ENCODE measurements at places on chromosomes 11 and 22.
A peak's percentile ranks its signal among the peaks of the same experiment; 100 is the strongest.

DNA sequence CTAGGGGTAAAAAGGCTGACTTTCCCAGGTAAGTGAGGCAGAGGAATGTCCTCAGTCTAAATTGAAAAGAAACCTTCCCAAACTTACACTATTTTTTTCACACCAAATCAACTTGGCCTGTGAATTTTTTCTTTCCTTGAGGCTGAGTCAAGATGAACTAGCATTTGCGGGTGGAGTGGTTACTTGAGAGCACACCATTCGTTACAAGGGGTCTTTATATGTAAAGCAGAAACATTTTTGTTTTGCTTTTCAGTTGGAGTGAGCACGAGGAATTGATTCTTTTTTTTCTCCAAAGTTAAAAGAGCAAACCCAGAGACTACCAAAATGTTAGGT, 36.4 kb downstream of the MAML2 start:
- DNase-seq, result no peak

GRCh38 chr22:19543970-19544708, 19.9 kb upstream of the CLDN5 start:
- DNase-seq, result no peak

GRCh38 chr11:125253795-125254525, 89.4 kb downstream of the PKNOX2 start:
- no peak for DNase-seq

DNA sequence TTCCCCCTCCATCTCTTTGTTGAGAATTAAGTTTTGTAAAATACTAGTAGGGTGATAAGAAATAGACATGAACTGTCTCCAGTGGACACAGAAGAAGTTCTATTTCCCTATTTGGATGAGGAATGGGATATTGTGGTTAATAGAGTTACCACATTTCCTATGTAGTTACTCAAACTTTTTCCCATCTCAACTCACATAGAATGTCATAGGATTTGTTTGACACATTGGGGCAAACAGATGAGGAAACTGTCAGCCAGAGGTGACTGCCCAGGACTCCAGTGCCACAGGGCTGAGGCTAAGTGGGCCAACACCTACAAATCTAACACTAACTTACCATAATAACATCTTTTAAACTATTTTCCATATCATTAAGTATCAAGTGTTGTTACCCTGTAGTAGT, 58.3 kb downstream of the CCDC83 start:
- DNase-seq, result no peak

- DNase-seq, result no peak
Measured at GRCh38 chr11:11081288-11081687, 223.4 kb upstream of the ZBED5 start.

DNA sequence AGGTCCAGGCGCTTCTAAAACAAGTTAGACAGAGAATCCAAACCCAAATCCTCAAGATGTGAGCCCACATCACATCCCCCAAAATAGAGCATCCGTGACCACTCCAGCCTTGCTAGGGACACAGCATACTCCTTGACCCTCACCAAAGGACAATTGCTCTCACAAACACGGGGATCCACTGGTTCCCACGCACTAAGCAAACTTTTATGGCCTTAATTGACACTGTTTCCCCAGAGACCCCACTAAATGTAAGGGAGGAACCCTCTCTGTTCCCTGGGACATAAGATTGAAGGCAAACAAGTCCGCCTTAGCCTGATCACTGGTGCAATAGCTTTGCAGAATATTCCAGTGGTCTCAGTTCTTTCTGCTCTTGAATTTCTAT, 20.1 kb downstream of the ZNF74 start:
- DNase-seq, result no peak

GRCh38 chr11:45473341-45473895, 187.3 kb upstream of the SYT13 start:
- no peak for DNase-seq

DNA sequence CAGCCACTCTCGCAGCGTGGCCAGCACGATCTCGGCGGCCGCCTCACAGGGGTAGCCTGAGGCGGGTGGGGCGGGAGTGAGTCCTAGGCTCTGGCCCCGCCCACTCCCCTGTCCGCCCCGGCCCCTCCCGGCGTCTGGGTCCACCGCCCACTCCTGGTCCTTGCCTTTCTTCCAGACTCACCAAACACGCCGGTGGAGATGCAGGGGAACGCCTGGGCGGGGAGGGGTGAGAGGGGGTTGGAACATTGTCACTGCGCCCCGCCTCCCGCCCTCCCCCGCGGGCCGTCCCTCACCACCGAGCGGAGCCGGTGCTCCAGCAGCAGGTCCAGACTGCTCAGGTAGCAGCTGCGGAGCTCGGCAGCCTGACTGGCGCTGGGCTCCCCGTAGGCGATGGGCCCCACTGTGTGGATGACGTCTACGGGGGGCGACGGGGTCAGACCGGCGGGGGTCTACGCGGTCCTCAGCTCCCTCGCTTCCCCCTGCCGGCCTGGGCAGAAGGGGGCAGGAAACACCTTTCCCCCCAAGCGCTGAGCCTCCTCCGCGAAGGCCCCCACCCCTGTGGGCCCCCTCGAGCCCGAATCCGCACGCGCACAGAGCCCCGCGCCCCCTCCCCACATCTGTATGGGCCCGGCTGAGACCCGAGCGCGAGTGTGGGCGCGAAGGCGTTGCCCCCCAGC, 13.2 kb downstream of the OTUB1 start:
- DNase-seq, result peak; percentile 72

DNA sequence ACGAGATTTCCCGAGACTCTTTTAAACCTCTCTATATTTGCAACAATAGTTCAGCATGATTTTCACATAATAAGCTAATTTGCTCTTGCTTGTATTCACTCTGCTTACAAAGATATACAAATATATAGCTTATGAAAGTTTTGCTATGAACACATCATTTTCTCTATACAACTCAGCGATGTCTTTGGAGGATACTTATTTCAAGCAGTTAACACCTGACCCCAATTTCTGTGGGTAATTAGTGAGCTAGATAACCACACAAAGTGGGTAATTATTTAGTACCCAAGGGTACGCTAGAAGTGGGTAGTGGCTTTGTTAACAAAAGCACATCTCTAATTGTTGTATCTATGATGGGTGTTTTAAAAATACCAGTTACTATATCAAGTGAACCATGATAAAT, 12.3 kb downstream of the BLID start:
- DNase-seq, result no peak

- DNase-seq, result no peak
Measured at GRCh38 chr22:32185821-32186220, 19.1 kb downstream of the RFPL2 start.

GRCh38 chr22:33520904-33521780, 399.1 kb downstream of the LARGE1 start:
- no peak for DNase-seq

DNA sequence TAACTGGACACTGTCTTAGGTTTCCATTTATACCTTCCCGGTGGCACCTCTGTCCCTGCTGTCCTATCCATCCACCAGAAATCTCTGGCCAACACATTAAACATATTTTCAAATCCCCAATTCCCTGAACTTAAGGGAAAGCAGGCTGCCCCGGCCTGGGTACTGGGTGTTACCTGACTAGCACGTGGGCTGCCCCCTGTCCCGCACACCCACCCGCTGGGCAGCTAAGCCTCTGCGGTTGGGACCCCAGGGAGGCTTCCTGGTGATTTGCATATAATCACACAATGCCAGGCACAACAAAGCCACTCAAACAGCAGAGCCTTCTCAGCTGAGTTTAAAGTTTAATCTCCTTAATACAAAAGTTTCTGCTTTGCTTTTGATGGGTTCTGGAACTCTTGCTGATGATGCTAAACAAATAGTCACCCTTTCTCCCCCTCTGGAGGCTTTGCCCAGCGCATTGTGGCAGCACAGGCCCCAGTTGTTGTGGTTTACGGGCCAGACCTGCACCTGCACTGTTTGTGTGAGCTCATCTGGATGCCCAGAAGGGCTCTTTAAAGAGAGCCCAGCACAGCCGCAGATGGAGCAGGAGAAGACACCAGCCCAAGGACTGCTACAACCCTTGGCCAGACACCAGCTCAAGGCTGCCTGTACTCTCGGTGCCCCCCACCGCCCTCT, 59.9 kb upstream of the POU2AF1 start:
- no peak for DNase-seq

GRCh38 chr11:126739499-126740145, 260.9 kb downstream of the KIRREL3 start:
- DNase-seq, result no peak

GRCh38 chr11:103109818-103110388, 677 bp downstream of the DYNC2H1 start:
- peak; percentile 8 for DNase-seq

DNA sequence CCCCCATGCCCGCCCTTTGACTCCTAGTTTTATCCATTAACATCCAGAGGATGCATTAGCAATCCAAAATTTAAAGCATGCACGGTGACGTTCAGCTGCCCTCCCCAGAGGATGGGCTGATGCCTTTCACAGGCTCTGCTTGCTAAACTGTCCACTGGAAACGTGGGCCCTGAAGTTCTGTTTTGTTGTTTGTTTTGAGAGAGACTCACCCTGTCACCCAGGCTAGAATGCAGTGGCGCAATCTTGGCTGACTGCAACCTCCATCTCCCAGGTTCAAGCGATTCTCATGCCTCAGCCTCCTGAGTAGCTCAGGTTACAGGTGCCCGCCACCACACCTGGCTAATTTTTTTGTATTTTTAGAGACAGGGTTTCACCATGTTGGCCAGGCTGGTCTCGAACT, 39.3 kb downstream of the NFRKB start:
- no peak for DNase-seq

DNA sequence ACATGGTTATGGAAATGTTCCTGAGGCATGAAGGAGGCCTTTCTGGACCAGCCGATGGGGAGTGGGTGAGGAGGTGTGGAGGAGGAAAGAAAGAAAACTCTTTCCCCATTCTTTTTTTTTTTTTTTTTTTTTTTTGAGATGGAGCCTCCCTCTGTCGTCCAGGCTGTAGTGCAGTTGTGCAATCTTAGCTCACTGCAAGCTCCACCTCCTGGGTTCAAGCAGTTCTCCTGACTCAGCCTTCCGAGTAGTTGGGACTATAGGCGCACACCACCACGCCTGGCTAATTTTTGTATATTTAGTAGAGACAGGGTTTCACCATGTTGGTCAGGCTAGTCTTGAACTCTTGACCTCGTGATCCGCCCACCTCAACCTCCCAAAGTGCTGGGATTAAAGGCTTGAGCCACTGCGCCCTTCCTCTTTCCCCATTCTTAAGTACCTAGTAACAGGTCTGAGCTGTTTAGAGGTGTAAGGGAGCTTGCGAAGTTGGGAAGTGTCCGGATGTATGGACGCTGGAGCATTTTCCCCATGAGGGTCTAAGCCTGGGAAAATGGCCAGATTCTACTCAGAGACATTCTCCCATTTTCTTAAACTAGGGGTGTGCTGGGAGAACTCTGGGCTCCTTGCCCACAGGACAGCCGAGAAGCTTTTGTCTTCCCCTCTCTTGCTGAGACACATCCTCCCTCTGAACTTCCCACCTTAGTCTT, 135.8 kb downstream of the TEAD1 start:
- no peak for DNase-seq

GRCh38 chr11:127625402-127625801, 624.8 kb upstream of the KIRREL3 start:
- no peak for DNase-seq

- DNase-seq, result no peak
Measured at GRCh38 chr11:130705670-130706421, 210.4 kb downstream of the SNX19 start.

GRCh38 chr11:93444617-93445073, 98.5 kb downstream of the SMCO4 start:
- peak; percentile 4 for DNase-seq

DNA sequence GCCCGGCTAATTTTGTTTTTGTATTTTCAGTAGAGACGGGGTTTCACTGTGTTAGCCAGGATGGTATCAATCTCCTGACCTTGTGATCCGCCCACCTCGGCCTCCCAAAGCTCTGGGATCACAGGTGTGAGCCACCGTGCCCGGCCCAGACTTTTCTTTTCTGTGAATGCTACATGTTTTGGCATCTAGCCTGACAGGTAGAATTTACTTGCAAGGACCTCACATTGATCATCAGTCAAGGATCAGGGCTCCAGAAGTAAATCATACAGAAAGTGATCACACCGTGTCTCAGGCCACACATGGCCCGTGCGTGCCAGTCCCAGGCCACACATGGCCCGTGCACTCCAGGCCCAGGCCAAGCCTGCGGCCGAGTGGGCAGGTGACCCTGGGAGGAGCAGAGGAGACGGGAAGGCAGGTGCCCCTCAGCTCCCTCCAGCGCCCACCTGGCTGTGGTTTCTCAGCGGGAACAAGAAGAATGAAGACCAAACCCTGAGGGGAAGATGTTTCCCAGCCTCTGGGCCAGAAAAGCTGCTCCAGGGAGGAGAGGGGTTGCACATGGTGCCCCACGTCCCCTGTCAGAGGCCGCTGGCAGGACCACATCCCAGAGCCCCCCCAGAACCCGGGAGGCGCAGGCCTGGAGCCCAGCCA, 76.2 kb downstream of the BRD1 start:
- DNase-seq, result no peak

GRCh38 chr11:47886096-47886495, 37.9 kb upstream of the NUP160 start:
- DNase-seq, result peak; percentile 25

GRCh38 chr11:115238791-115239190, 265.4 kb downstream of the CADM1 start:
- DNase-seq, result no peak

DNA sequence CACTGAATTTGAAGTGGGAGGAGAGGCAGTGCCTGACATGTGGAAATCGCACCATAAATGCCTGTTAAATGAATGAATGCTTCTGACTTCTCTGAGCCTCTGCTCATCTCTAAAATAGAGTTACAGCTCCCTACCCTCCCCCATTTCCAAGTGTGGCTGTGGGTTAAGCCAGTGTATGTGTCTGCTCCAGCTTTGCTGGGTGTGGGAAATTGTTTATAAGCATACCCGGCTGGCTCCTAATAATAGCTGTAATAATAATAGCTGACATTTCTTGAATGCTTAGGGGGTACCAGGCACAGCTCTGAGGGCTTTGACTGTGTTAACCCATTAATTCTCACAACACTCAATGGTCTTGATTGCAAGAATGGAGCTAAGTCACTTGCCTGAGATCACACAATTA, 7.0 kb upstream of the FCHSD2 start:
- DNase-seq, result no peak

DNA sequence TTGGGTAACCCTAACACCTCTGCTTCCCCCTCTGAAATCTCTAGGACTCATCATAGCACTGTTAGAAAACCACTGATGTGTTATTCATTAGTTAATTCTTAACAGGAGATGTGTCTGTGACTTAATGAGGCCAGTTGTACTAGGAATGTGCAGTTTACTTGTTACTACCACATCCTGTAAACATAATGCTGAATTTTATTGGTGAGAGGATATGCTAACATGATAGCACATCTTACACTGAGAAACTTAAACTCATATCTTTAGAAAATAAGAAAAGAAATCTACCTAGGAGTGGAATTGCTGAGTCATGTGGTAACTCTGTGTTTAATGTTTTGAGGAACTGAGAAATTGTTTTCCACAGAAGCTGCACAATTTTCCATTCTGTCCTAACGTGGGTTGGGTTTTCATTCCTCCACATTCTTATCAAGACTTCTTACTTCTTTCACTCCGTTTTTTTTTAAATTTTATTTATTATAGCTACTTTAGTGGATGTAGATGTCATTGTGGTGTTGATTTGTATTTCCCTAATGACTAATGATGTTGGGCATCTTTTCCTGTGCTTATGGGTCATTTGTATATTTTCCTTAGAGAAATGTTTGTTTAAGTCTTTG, 33.7 kb downstream of the RNF121 start:
- no peak for DNase-seq
